Stimulated activated CD4-positive, alpha-beta T cell treated with anti-CD3 and anti-CD28 coated beads, Interleukin-1b, Interleukin-23, amount 100 ng/mL, for 48 hours (primary cell): ENCODE measurements at places on chromosomes 3 and 15.

- no peak for DNase-seq
Observed at GRCh38 chr15:46222826-46223225, 588.0 kb downstream of the SQOR start.

DNA sequence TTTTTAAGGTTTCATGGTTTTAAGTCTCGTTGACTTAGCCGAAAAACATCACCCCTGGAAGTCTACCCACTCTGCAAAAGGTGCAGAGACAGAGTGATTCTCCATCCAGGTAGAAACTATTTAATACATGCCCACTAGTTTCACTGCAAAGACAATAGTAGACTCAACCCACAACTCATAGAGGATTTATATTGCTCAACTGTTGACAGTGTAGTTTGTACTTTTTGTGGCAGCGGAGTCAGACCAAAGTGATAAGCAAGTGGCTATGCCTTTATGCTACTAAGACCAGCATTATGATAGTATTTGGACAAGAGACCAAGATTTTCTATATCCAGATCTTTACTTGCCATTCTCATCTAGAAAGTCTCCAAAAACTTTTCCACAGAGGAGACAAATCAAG lies 98.8 kb upstream of the ZBTB20 start:
- DNase-seq = no peak

DNA sequence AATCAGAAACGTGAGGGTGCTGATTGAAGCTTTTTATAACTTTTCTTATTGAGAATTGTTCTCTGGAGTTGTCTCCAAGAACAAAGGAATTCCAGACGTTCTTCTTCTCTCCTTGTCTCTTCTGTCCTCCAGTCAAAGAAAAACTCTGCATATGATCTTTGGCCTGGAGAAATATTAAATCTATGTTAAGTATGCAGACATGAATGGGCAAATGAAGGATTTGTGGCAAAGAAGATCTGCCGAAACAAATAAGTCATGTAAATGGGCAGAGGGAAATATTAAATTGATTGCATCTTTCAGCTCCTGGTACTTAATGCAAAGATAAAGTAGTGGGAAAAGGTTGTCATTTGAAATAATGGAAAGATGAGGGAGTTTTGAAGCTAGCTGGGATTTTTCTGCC lies 74.9 kb downstream of the IGF1R start:
- no peak for DNase-seq

GRCh38 chr3:138297059-138297607 lies 32.5 kb downstream of the NME9 start:
- peak; percentile 37 for DNase-seq

DNA sequence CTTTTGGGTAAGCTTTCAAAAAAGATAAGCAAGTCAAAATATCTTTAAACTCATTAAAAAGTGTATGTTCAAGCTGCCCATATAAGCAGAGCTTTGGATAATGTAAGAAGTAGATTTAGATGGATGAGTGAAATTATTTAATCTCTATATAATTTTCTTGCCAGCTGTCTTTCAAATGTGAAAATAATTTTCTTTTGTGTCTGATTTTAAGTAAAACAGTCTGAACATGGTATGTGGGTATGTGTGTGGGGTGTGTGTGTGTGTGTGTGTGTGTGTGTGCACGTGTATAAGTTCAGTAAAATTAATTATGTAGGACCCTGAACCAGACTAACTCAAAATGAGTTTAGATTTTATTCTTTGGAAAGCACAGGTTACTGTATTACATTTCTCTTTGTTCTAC lies 155.2 kb upstream of the CGNL1 start:
- DNase-seq = no peak

DNA sequence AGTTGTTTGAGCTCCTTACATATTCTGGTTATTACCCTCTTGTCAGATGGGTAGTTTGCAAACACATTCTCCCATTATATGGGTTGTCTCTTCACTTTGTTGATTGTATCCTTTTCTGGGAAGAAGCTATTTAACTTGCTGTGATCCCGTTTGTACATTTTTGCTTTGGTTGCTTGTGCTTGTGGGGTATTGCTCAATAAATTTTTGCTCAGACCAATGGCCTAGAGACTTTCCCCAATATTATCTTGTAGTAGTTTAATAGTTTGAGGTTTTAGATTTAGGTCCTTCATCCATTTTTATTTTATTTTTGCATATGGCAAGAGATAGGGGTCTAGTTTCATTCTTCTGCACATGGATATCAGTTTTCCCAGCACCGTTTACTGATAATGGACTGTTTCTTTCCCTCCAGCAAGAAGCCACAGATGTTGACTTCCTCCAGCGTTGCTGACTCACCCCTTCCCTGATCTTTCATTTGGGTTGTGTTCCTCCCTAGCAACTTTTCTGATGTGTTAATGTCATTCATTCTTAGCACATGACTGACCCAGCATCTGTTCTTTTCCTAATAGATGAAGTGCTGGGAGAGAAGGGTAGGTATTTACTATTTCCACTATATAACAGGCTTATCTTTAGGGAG lies 166.7 kb upstream of the SGO1 start:
- no peak for DNase-seq

GRCh38 chr15:49857496-49858475 lies 236.9 kb downstream of the DTWD1 start:
- no peak for DNase-seq
